ENCODE measurements at places on chromosomes 12 and 14. TPM values are rescaled to one million over a fixed set of nuclear protein-coding genes. Genes with fewer than 3 reads are reported as not detected.

- no peak for DNase-seq
Observed at GRCh38 chr14:76920331-76921087, 94.3 kb downstream of the LRRC74A start.

GRCh38 chr14:75566321-75566720 is 12.1 kb upstream of the FLVCR2 start:
- peak; percentile 96 for DNase-seq

The TDP1 gene
- 103 TPM for total RNA-seq

The KIF26A gene
- total RNA-seq: 0.59 TPM

DNA sequence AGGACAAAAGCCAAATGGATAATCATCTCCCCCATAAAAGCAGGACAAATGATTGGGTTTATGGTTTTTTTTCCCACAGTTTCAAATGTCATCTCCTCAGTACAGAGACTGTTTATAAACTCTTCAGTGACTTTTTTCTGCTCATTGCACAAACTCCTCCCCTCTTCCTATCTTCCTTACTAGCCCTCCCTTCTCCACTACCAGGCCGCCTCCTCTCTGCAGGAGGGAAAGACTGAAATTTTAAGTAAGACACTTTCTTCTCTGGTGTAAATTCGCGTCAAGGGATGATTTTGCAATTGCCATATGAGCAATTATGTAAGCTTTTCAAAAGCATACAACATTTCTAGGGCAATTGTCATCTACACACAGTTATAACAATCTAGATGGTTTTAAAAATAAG is 37.0 kb downstream of the BTG1 start:
- no peak for DNase-seq

GRCh38 chr14:104393199-104393897 is 186.2 kb upstream of the C14orf180 start:
- no peak for DNase-seq

- DNase-seq: no peak
Observed at GRCh38 chr12:20822415-20822814, 11.9 kb downstream of the SLCO1B3 start.

The CYP27B1 gene
- total RNA-seq: 7.6 TPM

DNA sequence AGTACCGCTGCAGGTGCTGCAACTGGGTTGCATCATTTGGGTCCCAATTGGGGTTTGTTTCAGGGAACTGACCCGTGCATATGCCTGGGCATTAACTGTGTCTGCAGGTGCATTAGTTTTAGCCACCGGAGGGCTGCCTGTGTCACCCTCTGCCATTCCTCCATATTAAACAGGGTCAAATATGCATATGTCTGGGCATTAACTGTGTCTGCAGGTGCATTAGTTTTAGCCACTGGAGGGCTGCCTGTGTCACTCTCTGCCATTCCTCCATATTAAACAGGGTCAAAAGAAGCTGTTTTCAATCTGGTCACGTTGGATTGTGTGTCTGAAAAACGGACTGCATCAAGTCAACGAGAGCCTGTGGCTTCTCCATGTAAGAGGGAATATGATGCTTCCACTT is 1317.0 kb downstream of the TMEM121 start:
- DNase-seq: no peak

The YY1 gene
- 105 TPM for total RNA-seq

The IL31 gene
- not detected for total RNA-seq

GRCh38 chr12:57012600-57013465 is 3.5 kb downstream of the TAC3 start:
- no peak for DNase-seq

The CAPZA3 gene
- not detected for total RNA-seq

The CD69 gene
- 166 TPM for total RNA-seq

- no peak for DNase-seq
Observed at GRCh38 chr12:75848961-75849360, 182.6 kb downstream of the PHLDA1 start.

The RNASE1 gene
- not detected for total RNA-seq

- DNase-seq: no peak
Observed at GRCh38 chr12:115273456-115273855, 589.5 kb upstream of the TBX3 start.

GRCh38 chr14:64340560-64341196 is 46.5 kb upstream of the ESR2 start:
- DNase-seq: no peak

The TAS2R9 gene
- not detected for total RNA-seq

GRCh38 chr14:50116966-50117365 is 594 bp upstream of the VCPKMT start:
- no peak for DNase-seq

DNA sequence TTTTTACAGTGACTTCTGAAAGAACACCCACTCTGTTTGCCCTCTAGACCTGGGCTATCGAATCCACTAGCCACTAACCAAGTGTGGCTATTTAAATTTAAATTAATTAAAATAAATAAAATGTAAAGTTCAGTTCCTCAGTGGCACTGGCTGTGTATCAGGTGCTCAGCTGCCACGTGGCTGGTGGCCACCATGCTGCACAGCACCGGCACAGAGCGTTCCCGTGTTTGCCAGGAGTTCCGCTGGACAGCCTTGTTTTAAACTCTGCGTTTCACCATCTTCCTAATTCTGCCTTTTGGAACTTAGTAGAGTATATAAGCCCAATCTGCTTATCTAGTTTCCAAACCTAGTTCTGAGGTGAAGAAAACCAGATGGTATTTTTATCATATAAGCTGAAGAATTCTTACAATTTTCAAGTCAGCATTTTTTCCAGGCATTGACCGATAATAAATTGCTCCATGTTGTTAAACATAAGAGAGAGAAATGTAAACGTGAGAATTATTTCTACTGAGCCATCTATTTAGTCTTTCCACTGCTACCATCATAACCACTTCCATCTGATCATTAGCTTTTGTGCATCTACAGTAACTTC is 339.0 kb downstream of the CACNA1C start:
- DNase-seq: no peak

The CLEC9A gene
- not detected for total RNA-seq

The CCDC38 gene
- total RNA-seq: 0.34 TPM

DNA sequence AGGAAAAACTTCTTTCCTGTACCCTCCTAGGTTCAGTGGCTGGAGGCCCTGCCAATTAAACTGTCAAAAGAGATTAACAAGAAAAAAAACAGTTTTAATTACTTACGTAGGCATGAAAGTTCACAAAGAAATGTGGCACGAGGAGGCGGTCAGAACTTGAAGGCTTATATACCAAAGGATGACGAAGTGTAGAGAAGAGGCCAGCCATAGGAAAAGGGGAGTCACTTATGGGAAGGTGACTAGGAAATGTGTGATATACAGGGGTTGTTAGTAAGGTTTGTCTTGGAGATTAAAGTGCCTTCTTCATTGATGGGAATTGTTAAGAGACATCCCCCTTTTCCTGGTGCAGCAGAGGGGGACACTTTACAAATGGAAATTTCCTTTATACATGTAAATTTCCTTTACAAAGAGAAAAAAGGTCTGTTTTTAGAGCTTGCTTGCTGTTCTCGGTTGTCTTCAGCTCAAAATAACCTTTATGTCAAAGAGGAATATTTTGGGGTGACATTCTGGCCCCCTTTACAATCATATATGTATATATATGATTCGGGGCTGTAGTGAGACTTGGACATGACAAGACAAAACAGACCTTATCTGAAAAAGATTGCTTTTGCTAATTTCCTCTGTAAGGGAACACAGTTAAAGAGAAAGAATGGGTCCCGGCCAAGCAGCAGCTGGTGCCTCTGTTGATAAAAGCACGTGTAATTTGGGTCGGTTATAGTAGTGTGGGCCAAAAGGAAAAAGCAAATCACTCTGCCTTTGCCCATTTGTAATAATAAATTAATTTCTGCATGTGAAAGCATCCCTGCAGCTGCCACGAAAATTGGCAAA is 38.6 kb downstream of the SYNE2 start:
- DNase-seq: no peak

The GLIPR1L1 gene
- not detected for total RNA-seq

All from activated CD8-positive, alpha-beta T cell treated with anti-CD3 and anti-CD28 coated beads for 36 hours (primary cell).